ENCODE measurements at places on chromosomes 7 and 10.

DNA sequence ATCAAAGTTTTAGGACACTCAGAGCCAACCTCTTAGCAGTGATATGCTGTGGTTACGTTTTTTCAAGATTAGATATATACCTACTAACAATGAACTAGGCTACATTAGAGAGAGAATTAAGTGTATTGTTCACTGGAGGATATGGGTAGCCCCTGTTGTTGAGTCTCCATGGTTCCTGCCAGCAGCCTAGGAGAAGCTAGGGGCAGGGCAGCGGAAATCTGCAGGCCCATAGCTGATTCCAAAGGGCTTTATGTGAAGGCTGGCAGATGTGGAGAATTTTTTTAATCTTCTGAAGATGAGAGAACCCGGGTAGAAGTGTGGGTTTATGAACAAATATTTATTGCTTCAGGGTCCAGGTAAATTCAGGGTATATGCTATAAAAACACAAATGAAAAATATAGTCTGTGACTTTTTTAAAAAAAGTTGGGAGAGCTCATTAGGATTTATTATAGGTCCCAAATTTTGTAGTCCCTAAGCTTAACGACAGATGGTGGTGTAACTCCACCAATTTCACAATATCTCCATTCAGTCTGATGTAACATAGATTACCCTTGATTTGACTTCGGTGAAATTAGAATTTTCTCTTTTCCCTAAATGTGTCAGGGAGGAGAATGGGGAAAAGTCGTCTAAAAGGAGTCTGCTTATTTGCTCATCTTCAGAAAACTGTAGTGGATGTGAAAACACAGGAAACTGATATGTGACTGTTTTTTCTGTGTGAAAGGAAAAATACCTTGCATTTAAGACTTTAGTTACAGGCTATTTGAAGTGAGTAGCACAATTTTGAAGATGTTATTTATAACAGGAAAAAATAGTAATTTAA is 163.0 kb upstream of the PPP1R3A start:
- DNase-seq: no peak

GRCh38 chr10:112622786-112623185 is 175.8 kb downstream of the VTI1A start:
- no peak for DNase-seq

GRCh38 chr10:515674-516073 is 173.8 kb downstream of the DIP2C start:
- DNase-seq: no peak

GRCh38 chr7:24010495-24010894 is 273.5 kb upstream of the NPY start:
- DNase-seq: no peak

GRCh38 chr7:6530626-6531491 is 20.4 kb downstream of the GRID2IP start:
- DNase-seq: no peak

GRCh38 chr7:31478018-31478417 is 35.9 kb upstream of the ITPRID1 start:
- no peak for DNase-seq

- DNase-seq: no peak
Measured at GRCh38 chr10:23338886-23339285, 5.7 kb downstream of the C10orf67 start.

GRCh38 chr7:41107330-41107937 is 595.5 kb downstream of the INHBA start:
- DNase-seq: no peak

DNA sequence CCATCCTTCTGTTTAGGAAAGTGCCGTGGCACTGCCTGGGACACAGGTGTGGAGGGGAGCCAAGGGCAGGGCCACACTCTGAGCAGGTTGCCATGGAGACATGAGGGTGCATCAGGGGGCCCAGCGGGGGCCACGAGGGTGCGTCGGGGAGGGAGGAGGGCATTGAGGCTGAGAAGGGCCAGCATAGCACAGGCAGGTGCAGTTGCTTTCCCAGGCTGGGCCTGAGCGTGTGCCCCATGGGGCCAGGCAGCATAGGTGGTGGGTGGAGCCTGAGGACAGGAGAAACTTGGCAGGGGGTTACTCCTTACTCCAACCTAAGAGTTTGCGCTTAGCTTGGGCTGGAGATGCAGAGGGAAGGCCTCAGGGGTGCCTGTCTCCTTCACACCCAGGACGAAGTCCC is 15.2 kb downstream of the YKT6 start:
- no peak for DNase-seq

DNA sequence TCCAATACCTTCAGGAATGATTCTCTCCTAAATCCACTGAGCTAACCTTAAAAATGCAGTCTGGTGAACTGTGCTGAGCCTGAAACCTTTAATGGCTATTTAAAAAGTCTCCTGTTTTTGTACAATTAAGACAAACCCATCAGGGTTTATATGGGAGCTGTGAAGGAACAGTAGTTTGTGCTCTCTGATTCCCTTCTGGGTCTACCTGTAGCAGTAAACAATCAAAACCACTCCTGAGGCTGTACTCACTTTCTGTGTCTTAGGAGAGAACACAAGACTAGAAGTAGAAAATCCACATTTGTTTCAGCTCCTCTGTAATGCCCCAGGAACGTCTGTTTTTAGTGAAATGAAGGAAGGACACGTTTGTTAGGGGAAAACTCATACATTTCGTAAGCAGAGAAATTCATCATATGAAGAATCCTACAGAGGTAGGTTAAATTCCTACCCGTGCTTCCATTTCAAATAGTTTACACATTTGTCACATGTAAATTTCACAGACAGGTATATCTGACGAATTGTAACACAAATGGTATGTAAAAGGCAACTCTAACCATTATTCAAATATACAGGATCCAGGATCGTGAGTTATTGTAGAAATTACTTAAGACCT is 2.6 kb downstream of the CUX1 start:
- no peak for DNase-seq

DNA sequence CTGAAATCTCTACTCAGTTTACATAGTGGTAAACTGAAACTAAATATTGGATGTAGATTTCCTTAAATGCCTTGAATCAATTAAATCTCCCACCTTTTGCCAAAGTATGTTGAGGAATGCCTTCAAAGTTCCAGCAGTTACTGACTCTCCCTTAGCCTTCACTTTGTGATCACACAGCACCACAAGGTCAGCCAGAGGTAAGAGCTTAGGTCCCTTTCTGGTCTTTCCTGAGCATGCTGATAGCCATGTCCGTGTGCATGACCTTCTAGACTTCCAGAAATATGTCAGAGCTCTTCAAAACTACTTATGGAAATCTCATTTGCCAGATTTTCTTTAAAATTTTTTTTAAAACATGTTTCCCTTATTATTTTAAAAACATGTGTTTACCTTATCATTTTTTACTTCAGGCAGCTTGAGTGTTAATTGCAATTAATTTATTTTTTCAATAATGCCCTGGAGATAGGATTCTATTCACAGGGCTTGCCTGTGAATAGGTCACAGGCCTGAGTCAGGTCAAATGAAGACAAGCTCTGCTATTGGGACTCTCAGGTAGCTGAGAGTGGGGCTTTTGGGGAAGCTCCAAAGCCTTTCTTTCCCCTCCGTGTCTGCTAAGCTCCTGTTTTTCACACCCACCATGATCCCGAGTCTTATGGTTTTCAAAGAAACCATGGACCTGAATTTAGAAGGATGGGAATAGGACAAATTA is 220.5 kb downstream of the CXCL12 start:
- no peak for DNase-seq

DNA sequence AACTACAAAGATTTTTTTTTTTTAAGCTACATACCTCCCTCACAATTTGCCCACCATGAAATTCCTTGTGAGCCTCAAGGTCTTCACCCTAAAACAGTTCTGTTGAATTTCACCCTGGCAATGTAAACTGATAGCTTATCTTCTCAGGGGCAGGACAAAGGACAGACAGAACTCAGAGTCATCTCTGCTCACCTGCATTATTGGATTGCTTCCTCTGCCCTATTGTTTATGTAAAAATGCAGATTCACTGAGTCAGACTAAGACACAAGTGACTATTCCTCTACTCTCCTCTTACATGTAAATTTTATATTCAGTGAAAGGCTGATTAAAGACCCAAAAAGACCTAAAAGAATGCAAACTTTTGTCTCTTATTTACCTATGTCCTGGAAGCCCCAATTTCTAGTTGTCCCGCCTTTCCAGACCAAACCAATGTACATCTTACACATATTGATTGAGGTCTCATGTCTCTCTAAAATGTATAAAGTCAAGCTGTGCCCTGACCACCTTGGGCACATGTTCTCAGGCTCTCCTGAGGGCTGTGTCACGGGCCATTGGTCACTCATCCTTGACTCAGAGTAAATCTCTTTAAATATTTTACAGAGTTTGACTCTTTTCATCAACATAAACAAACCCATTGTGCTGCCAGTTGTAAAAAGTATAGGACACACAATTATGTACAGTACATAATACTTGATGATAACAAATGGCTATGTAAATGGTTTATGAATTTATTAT is 440.2 kb downstream of the HTR7 start:
- DNase-seq: no peak

- no peak for DNase-seq
Measured at GRCh38 chr7:30148951-30149459, 14.2 kb downstream of the MTURN start.

- DNase-seq: no peak
Measured at GRCh38 chr10:94217411-94217810, 145.3 kb downstream of the NOC3L start.

GRCh38 chr10:131035779-131036178 is 275.7 kb downstream of the TCERG1L start:
- DNase-seq: no peak

GRCh38 chr7:92631067-92631849 is 41.1 kb upstream of the FAM133B start:
- DNase-seq: no peak

- DNase-seq: no peak
Measured at GRCh38 chr10:31918671-31919409, 9.8 kb downstream of the ARHGAP12 start.

DNA sequence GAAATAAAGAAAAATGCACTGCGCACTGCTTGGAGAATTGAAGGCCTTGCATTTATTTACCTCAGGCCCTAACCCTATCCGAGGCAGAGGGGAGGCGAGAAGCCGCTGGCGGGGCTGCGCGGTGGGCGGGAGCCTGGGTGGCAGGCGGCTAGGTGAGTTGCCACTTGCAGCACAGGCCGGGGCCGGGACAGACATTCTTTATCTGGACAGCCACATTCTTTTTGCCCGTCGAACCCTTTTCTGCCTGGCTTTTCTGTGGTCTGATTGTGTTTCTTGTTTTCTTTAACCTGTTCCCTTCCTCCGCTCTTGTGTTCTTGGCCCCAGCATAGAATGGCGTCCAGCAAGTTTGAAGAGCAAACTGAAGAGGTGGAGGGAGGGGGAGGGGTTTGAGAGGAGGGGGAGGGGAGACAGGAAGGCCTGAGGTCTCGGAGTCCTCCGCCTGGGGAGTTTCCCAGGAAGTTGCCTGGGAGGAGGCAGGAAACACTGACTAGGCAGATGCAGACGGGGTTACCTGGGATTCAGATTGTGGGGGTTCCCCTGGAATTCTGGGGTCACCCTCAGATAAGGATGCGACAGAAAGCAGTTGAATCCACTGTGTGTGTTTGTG is 5.1 kb downstream of the SHH start:
- no peak for DNase-seq

DNA sequence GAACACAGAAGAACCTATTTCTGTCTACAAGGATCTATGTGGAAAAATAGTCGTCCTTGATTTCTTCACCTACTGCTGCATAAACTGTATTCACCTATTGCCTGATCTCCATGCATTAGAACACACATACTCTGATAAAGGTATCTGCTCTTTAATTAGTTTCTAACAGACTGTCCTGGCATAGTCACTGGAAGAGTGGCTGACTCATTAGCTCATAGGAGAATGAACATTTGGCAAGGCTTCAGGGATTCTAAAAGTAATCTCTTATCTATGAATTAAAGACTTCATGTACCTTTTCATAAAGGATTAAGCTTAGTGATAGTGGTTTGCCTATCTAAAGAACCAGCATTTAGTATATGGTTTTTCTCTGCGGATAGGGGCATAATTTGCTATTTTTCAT is 4.1 kb downstream of the NHLRC2 start:
- DNase-seq: no peak

DNA sequence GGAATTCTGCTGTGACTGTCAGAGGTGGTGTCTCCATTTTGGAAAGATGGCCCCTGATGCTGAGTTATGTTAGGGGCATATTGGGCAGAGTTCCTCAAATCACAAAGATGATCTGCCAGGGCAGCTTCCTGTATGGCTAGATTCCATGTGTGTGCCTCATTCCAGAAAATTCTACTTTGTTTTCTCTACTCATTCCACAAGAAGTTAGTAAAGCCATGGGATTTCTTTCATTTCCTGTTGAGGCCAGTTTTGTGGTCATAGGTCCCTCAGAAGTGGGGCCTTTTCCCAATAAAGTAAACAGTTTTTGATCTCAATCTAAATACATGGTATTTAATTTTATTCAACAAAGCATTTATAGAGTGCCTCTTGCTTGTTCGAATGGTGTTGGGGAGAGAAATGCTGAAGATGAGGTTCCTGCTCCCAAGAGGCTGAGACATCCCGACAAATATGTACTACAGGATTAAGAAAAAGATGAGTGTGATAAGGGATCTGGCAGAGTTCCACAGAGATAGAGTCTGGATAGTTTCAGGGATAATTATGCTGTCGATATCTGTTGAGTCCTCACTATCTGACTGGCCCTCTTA is 33.0 kb downstream of the MINDY4 start:
- DNase-seq: no peak

DNA sequence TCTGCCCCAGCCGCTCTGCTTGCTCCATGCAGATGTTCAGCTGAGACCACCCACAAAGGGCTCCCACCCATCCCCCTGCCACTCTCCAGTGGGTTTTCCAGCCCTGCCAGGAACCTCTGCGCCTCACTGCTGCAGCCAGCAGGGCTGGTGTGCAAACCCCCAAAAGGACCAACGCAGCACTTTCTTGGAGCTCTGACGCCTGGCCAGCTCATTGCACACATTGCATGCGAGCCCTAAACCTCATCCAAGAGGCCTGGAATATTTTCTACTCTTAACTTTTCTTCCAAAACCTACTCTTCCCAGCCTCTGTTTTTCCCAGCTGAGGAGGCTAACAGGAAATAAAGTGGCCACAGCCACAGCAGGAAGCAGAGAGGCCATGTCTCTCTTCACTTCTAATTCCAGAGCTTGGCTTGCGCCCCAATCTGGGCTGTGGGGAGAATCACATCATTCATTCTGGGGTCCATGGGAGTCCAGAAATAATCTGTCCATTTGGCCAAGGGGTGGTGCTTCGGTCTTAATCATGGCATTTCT is 4.6 kb upstream of the FAM170B start:
- no peak for DNase-seq

DNA sequence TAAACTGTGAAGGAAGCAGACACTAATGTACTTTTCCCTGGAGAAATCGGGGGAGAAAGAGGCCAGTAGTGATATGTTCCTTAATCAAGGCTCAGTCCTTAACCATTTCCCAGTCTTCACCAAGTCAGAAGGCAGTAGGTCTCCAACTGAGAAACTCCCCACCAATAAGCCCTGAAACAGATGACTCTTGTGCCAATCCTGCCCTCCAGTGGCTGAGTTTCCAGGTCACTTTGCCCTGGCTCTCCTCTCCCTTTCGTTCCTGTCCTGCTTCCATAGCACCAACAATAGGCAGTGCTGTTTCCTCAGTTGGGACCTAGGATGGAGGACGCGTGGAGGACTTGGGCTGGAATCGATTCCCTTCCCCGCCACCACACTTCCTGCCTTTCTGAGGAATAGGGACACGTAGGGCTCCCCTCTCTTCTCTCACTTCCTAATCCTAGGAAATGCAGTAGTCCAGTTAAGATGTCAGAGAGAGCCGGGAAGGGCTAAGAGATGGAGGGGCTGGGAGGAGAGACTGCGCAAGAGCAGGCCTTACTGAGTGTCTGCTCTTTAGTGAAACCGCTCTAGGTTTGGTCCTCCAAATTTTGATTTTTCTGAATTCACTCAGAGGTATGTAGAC is 23.4 kb downstream of the ATOH7 start:
- DNase-seq: no peak

Measured in NCI-H1436 treated with DMSO at 0.1 percent for 48 hours (cell line).